Omental fat pad (tissue), 4 donors: ENCODE measurements at places on chromosomes 11 and 22.

GRCh38 chr11:36385121-36385970, 89.3 kb downstream of the PRR5L start:
- DNase-seq: no peak

GRCh38 chr11:122755941-122756340, 82.4 kb upstream of the CRTAM start:
- no peak for DNase-seq

DNA sequence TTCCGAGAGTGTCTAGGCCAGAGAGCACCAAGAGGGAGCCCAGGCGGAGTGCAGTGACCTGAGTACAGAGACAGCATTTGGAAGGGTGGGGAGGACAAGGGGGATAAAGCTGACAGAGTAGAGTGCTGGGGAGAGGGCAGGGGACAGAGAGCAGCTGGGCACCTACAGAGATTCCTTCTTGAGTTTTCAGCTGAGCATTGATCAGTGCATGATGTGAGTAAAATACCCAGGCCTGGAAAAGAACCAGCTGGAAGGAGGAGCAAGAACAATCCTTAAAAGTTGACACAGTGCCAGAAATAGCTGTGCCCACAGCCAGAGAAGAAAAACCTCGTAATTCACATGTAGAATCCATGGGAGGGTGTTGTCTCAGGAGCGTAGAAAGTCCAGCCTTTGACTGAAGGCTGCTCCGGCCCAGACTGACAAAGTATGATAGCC, 33.9 kb upstream of the PANX2 start:
- no peak for DNase-seq

GRCh38 chr11:65207918-65208784, 26.4 kb downstream of the CAPN1 start:
- no peak for DNase-seq

GRCh38 chr11:10021563-10021962, 272.5 kb downstream of the SBF2 start:
- no peak for DNase-seq

GRCh38 chr22:37448516-37449127, 21.3 kb upstream of the ELFN2 start:
- DNase-seq: no peak

- DNase-seq: no peak
These were observed 38.4 kb downstream of the DRD2 start for GRCh38 chr11:113436672-113437252.

DNA sequence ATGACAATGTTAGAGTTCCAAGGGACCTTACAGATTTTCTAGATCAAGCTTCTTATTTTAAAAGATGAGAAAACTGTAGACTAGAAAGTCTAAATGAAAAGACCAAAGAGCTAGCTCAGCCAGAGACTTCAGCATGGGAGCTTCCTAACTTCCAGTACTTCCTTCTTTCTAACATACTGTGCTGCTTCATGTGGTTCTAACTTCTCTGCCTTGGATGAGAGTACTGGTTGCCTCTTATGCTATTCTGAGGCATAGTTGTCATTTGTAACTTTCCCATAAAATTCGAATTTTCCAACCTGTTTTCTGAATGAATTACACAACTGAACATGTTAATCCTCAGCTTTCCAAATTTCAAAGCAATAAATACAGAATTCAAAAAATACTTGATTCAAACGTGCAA, 1.8 kb downstream of the MTMR2 start:
- no peak for DNase-seq

GRCh38 chr22:19800761-19801244, 40.2 kb downstream of the TBX1 start:
- DNase-seq: no peak

GRCh38 chr11:59666969-59667368, 1.9 kb downstream of the PATL1 start:
- no peak for DNase-seq

- no peak for DNase-seq
These were observed 38.1 kb upstream of the LDLRAD3 start for GRCh38 chr11:35905646-35906276.

- no peak for DNase-seq
These were observed 1130.3 kb upstream of the CNTN5 start for GRCh38 chr11:97890466-97890865.

DNA sequence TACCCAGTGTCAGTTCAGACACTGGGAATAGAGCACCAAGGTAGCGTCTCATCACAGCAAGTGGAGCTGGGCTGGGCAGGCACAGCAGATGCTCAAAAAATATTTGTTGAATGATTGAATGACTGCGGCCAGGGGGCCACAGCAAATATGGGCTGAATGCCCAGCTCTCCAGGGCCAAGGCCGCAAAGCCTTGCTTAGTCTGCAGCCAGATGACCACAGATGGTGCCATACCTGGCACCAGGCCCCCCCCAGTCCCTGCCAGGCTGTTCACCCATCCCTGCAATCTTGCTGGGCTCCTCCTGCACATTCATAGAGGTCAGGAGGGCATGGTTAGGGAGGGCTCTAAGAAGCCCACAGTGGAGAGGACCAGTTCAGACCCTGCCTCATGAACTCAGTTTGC, 32.9 kb downstream of the ZC3H7B start:
- no peak for DNase-seq

DNA sequence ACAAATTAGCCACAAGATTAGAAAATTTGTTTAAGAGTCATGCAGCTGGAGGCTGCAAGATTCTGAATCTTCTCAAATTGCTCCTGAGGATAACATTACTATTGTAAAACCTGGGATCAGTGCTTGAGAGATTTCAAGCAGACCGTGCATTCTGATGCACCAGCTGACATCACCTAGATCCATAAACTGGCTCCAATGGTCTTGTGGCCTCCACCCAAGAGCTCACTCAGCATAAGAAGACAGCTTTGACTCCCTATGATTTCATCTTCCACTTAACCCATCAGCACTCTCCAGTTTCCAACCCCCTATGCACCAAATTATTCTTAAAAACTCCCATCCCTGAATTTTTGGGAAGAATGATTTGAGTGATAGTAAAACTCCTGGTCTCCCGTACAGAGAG, 1007.9 kb upstream of the TENM4 start:
- DNase-seq: no peak

- DNase-seq: no peak
These were observed 7.6 kb upstream of the ALKBH3 start for GRCh38 chr11:43872995-43873394.

DNA sequence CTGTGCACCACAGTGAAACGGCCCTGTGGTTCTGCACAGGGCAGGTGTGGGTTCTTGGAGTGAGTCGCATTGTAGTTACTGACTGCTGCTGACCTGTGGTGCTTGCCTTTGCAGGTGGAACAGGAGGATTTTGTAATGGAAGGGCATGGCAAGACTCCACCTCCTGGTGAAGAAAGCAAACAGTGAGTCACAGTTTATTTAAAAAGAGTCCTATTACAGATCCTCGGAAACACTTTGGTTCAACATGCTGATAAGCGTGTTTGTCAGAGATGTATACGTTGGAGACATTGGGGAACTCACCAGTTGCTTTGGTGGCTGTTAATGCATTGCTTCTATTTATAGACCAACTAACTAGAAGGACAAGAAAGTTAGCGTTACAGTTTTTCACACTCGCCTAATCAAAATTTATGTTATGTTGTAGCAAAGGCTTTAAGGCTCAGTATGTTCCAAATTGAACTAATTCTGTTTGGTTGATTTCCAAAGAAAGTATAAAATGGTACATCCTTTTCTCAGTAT, 21.7 kb upstream of the TNRC6B start:
- DNase-seq: no peak

DNA sequence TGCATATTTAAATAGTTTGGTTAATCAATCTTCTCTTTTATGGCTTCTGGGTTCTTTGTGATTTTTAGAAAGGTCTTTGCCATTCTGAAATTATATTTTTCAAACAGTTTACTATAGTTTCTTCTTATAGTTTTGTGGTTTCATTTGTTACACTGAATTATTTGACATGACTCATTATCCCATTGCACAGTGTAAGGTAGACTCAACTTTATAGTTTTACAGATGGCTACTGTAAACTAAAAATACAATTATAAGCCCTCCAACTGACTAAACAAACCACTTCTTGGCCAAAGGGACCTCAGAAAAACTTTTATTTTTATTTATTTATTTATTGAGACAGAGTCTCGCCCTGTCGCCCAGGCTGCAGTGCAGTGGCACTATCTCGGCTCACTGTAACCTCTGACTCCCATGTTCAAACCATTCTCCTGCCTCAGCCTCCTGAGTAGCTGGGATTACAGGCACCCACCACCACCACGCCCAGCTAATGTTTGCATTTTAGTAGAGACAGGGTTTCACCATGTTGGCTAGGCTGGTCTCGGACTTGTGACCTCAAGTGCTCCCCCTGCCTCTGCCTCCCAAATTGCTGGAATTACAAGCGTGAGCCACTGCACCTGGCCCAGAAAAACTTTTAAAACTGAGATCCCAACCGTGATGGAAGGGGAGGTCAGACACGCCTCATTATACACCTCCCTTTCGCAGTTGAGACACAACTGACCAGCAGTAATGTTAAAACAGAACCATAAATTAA, 14.1 kb upstream of the RAC2 start:
- no peak for DNase-seq

GRCh38 chr11:95661162-95661561, 128.4 kb downstream of the FAM76B start:
- DNase-seq: no peak

DNA sequence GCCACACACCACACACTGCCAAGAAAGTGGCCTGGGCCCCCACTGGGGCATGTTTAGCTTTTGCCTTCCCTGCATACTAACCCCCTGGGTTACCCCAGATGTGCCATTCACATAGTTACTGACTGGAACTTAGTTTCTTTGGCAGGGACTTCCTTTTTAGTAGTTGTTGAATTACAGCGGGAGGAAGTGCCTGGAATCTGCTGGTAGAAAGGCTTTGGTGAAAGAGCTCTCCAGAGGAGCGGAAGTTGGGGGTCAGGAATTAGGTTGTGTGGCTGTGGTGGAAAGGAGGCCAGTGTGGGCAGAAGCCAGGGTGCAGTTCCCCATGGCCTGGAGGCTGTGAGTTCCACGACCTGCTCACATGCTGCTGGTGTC, 69.0 kb downstream of the MED15 start:
- DNase-seq: no peak

DNA sequence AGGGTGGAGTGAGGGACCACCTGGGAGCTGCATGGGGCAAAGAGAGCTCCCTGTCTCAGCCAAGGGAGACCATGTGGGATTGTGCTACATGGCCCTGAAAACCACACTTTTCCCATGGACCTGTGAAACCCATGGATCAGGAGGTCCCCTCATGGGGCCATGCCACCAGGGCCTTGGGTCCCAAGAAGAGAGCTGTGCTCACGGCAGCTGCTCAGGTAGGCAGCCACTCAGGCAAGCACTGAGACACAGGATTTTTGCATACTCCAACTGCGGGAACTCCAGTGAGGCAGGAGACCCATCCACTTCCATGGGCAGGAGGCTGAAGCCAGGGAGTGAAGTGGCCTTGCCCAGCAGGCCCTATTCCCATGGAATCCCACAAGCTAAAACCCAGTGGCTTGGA, 190.0 kb downstream of the KCNA4 start:
- no peak for DNase-seq

DNA sequence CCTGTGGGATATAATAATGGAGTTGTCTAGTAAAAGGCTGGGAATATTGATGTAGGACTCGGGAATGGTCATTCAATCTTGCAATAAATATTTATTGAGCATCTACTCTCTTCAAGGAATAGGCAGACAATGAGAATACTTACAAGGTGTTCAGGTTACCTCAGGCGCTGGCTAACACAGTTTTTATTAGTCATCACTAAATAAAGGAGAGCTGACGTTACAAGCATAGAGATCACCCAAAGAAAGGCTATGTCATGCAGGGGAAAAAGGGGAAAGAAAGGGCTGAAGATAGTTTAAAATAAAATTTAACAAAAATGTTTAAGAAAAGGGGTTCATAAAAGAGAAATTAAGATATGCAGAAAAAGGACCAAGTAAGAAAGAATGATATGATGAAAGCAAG, 15.8 kb upstream of the CTSC start:
- no peak for DNase-seq

- no peak for DNase-seq
These were observed 79.0 kb downstream of the MICAL3 start for GRCh38 chr22:17945156-17945887.

DNA sequence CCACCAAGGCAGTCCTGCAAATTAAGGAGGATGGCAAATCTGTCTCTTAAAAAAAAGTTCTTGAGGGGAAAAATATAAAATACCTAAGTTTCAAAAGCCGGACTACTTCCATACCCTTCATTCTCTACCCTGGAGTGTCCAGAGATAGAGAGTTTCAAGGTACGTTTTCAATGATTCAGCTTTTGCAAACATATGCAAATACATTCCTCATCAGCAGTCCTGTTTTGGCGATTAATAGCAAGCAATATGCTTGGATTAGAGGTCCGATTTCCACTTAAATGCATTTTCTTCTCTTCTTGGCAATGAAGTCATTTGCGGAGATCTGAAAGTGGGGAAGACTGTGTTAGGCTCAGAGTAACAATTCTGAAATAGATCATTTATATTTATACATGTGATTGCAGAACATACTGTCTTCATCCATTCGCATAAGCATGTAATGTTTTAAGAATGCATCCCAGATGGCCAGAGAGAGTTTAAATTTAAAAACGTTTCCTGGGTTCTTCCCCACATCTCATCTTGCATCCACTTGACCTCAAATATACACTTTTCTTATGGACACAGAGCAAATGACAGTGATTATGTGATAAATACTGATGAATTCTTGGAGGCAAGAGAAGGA, 13.8 kb upstream of the TFIP11 start:
- DNase-seq: no peak

DNA sequence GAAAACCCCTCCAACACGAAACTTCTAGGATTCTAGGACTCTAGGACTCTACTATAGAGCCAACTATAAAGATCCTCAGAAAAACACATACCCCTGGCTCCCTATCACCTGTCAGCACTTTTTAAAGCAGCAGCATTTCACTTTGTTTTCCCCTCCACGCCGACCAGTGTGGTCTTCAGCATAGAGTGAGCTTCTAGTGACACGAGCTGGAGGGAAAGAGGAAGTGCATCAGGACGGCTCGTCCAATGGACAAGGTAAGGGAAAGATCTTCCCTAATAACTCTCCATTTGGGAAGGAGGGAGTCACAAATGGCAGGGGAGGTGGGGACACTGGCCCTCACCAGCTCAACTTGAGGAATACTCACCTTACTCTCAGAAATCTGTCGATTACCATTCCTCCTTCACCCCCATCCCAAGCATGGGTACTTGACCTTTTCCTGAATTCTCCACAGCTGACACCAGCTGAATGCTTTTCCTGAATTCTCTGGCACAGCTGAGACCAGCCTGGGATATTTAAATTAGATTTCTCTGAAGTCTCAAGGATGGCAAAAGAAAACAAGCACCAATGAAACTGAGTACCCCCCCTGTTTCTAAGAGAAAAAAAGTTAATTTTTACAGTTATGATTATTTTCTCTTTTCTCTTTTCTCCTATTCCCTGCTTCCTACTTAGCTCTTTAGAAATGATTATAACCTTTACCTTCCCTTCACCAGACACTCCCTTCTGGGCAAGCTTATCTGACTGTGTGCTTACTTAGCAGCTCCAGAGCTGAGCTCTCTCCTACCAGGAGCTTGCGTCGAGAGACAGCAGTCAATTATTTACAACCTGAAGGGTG, 33.3 kb upstream of the NNMT start:
- DNase-seq: no peak

GRCh38 chr11:18669711-18670110, 28.9 kb upstream of the TMEM86A start:
- DNase-seq: no peak

- DNase-seq: no peak
These were observed 69.5 kb upstream of the SORL1-AS1 start for GRCh38 chr11:121522043-121522941.
